ENCODE measurements at places on chromosomes 2 and 18. TPM values are rescaled to one million over a fixed set of nuclear protein-coding genes. Genes with fewer than 3 reads are reported as not detected.

Gene MC5R
- polyA plus RNA-seq = not detected

DNA sequence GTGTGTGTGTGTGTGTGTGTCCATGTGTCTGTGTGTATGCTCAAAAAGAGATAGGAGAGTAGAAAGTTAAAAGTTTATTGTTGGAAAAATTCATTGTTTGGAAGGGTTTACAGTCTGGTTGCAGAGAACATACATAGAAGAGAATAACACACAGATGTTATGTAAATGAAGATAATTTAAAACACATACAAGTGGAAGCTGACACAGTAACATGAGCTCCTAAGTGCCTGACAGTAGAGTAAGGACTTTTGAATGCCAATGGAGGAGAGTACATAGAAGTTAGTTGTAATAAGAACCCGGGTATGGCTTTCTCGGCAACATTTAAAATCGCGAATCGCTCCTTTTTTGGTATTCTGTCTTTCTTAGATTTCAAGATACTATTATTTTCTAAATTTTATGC lies 137.0 kb upstream of the FANCL start:
- DNase-seq = no peak

Gene MGAT4A
- polyA plus RNA-seq = 47.2 TPM

DNA sequence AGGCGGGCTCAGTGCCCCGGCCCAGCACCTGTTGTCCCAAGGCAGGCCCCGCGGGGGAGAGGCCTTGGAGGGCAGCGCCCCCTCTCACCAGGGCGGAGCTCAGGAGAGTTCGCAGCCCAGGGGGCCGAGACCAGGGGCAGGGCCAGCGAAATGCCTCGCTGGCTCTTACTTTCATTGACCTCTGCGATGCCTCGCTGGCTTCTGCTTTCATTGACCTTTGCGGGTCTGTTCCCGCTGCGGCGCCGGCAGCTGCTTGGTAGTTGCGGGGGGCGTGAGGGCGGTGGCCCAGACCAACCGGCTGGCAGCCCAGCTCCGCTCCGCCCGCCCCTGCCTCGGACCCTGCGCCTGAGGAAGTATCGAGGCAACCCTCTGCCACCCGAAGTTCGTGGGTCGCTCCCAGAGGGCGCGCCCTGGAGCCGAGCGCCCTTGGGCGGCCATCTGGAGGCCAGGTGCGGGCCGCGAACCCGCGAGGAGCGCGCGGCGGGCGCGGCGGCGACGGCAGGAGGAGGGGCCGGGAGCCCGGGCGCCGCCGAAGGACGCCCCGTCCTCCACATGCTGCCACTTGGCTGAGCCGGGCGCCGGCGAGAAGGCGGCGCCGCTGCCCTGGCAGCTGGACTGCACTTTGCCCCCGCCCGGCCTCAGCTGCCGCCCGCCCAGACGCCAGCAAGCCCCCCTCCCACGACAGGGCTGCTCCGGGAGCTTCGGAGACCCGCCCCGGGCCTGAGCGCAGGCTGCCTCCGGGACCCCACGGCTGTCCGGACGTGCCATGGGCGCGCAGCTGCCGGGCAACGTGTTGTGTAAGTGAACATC lies 118.0 kb upstream of the MSTN start:
- DNase-seq = peak; percentile 48

- DNase-seq = no peak
Measured at GRCh38 chr18:9435041-9435440, 40.3 kb upstream of the RALBP1 start.

Gene PSTPIP2
- polyA plus RNA-seq = 1.1 TPM

Measured in naive B cell (primary cell).